ENCODE measurements at places on chromosomes 11 and 22.
A peak's percentile ranks its signal among the peaks of the same experiment; 100 is the strongest.

DNA sequence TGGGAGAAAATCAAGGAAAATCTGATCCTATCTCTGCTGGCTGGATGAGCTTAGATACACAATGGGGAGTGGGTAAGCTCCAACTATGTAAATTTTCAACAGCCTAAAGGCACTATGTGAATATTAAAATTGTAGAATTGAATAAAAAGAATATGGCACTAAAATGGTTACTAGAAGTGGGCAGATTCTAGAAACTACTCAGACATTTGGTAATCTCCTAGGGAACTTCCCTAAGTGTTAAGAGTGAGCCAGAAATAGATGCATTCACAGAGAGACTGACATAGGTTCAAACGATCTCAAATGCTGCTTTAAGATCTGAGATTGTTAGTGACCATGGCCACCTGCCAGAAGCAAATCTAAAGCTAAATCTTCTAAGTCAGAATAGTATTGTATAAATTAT lies 4.3 kb upstream of the OR52E1 start:
- DNase-seq = no peak

DNA sequence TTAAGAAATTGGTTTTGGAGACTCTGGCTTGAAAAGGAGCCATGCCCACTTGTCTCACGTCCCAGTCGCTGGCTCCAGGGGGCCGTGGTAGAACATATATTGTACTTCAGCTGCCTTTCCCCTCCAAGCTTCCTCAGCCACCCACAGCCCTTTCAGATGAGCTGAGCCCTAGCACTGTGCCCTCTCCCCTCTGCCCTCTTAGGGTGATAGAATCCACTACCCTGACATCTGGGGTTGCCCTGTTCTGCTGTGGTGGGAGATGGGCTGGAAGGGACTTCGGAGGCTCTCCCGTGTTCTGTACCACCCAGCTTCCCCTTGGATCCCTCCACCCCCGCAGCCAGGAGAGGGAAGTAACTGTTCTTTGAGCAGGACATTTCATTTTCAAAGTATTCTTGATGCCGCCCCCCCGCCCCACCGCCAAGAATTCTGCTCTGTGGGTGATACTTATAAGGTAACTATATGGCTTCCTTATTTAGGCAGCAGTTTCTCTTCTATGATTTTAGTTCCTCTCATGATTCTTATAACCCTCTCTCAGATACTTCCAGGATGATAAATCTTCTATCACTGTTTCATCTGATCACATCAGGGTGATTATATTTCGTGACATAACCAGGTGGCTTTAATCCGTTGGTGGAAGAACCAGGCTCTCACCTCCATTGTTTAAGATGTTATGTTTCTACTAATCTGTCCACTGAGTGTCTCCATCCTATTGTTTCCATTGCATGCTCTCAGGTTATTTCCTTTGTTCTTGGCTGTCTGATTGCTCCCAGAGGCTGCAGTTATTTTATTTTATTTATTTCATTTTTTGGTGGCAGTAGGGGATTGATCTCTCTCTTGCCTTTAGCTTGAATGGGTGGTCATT lies 24.1 kb downstream of the ZBTB16 start:
- DNase-seq = peak; percentile 15

DNA sequence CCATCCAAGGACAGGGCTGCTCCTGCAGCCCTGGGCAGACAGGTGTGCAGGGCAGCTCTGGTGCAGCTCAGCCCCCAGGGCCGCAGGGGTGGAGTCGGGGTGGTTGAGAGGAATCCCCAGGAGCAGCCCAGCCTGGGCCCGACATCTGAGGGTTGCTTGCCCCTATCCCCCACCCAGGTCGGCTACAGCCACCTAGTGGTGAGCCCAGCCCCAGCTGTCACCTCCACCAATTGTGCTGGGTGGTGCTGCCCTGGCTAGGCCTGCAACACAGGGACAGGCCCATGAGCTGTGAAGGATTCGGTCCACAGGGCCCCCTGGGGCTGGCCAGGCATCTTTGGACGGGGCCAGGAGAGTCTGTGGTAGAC lies 29.6 kb downstream of the RTN4R start:
- peak; percentile 93 for DNase-seq

DNA sequence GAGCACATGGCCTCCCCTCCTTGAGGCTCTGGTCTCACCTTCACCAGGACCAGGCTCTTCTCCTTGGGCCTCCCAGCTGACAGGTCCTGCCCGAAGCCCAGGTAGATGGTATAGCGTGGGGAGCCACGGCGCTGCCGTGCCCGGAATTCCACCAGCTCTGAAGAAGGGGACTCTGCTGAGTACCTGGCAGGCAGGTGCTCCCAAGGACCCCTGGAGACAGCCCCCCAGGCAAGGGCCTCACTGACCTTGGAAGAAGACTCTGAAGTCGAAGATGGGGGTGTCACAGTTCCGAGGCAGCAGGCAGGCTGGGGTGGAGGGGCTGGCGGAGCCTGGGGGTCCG lies 2.8 kb downstream of the IRF7 start:
- DNase-seq = no peak

- no peak for DNase-seq
These were observed 9.7 kb upstream of the STK33 start for GRCh38 chr11:8603696-8604077.

- no peak for DNase-seq
These were observed 23.1 kb downstream of the TTLL1 start for GRCh38 chr22:43066134-43066533.

- DNase-seq = no peak
These were observed 3.2 kb downstream of the AMOTL1 start for GRCh38 chr11:94771390-94771789.

DNA sequence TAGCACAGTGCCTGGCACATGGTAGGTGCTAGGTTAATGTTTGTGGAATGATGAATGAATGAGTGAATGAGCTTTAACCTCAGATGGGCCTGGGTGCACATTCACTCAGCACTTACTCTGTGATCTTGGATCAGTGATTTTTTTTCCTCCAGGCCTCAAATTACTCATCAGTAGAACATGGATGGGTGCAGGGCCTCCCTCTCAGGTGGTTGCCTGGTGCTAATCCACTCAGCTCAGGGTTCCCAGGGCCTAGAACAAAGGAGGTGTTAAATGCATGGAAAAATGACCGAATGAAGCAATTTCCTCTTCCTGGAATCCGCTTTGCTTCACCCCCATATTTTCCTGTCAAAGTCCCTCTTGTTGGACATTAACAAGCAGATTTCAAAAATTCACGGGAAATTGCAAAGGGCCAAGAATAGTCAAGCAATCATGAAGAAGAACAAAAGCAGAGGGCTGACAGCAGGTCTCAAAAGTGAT lies 93.5 kb downstream of the MYEOV start:
- no peak for DNase-seq

DNA sequence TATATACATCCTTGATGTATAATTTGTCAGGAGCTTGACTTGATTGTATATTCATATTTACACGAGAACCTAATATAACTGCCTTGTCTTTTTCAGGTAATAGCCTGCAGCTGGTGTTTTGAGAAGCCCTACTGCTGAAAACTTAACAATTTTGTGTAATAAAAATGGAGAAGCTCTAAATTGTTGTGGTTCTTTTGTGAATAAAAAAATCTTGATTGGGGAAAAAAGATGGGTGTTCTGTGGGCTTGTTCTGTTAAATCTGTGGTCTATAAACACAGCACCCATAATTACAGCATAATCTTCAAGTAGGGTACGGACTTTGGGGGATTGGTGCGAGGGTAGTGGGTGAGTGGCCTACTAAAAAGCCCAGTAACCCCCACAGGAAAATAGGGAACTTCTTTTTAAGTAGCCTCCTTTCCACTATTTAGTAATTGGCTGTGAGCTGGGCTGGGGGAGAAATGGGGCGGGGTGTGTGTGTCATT lies 7.5 kb downstream of the MALAT1 start:
- DNase-seq = no peak

DNA sequence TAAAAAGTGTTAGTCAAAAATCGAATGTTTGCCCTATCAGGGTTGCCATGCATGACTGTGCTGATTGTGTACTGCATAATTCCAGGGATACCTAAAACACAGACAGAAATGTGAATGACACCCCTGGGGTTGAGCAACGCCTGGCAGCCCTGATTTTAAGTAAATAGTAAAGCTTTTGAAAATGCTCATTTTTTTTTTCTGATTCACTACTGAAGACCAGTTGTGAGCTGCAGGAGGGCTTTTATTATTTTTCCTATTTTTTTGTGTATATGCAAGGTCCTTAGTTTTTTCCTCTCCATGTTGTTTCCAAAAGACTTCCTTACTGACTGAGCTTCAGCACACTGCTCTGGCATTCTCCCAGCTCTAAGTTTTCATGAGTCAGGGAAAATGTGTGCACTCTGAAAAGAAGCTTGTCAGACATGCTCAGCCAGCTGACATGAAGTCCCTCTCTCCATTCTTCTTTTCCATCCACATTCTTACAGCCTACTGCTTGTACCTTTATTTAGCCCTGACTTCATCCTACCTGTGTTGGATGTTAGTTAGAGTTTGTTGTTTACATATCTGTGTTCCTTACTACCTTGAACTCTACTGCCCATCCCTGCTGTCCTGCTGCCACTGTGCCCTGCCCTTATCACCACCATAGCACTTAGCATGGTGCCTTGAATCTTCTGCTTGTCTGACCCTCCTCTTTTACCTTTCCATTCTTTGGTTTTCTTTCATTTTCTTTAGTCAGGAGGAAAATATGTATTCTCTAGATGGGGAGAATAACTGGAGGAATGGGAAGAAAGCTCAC lies 79.5 kb downstream of the HORMAD2 start:
- DNase-seq = no peak

GRCh38 chr22:38435010-38435409 lies 20.0 kb downstream of the KCNJ4 start:
- DNase-seq = no peak

- DNase-seq = no peak
These were observed 13.3 kb upstream of the PHF21A start for GRCh38 chr11:46134540-46134939.

DNA sequence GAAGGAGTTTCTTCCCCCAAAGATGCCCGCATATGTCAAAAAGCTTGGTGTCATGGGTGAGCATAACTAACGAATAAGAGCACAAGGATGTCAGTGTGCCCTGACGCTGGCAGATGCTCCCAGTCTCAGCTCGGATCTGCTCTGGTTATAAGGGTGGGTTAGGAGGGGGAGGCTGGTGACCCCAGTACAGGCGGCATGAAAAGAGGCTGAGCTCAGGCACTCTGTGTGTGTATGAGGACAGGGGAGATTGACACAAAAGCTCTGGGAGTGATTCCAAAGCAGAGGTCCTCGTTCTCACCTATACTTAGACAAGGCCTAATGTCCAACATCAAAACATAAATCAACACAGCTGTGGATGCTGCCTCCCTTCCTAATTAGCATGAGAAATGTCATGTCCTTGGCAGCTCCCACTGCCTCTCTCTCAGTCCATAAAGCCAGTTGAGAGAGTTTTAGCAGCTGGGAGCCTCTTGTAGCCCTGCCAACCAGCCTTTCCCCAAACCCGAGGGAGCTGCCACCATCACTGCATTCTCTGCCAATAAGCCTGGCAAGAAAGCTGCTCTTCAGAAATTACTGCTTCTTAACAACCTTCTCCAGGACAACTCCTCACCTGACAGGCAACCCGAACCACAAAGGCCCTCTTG lies 59.8 kb downstream of the SC5D start:
- no peak for DNase-seq

GRCh38 chr11:117909611-117910382 lies 19.4 kb downstream of the TMPRSS13 start:
- no peak for DNase-seq

DNA sequence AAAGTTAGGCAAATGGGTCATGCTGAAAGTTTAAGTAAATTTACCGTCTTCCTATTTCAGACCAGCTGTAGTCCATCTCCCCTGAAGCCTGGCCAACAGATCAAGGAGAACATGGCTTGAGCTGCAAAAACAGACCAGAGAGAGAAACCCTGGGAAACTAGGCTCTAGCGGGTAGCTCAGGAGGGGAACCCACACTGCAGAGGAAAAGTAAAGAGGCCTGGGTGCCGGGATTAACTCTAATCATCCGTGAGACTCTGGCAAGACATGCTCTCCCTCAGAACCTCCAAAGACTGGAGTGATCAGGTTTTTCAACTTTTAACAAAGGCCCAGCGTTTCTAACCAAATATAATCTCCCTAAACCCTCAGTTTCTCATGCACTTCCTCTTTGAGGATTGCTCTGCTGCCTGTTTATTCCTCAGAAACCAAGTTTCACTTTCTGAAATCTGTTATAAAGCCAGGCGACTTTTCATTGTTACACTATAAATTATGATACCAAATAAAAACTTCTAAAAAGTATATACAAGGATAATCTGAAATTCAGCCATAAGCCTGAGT lies 67.5 kb downstream of the GAB2 start:
- DNase-seq = no peak

DNA sequence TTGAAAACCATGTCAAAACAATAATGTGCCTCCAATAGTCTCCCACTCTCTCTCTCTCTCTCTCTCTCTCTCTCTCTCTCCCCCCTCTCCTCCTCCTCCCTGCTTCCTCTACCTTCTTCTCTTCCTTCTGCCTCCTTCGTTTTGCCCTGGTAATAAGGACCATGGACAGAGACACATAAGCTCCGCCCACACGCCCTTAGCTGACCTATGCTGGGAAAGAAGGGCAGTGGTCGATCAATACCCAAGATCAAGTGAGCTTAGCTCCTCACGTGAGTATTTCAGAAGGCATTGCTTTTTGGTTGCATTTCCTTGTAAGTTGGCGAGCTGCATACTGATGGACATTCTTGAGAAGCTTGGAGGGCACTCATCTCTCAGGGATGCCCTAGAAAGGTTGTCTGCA lies 194.8 kb downstream of the MIAT start:
- no peak for DNase-seq

GRCh38 chr11:29962243-29962642 lies 54.6 kb downstream of the KCNA4 start:
- DNase-seq = no peak

DNA sequence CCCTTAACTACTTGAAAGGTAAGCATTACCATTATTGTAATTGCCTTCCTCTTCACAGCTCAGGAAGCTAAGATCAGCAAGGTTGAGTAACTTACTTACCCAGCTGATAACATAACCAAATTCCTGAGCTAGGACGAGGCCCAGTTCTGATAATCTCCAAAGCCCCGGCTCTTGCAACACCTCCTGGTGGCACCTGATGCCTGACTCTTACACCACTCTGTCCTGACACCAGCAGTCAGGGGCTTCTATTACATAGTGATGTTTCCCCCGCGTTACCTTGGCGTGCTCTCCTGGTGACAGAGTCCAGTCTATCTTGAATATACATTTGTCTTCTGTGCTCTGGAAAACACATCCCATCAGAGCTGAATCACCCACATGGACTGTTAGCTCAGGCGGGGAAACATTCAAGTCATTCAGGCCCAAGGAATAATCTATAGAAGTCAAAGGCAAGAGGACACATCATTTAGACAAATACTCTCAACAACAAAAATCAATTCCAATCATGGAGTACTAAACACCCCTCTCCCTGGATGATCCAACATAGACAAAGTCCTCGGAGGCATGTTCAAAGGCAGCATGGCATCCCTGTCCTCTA lies 12.6 kb downstream of the JAML start:
- DNase-seq = no peak

DNA sequence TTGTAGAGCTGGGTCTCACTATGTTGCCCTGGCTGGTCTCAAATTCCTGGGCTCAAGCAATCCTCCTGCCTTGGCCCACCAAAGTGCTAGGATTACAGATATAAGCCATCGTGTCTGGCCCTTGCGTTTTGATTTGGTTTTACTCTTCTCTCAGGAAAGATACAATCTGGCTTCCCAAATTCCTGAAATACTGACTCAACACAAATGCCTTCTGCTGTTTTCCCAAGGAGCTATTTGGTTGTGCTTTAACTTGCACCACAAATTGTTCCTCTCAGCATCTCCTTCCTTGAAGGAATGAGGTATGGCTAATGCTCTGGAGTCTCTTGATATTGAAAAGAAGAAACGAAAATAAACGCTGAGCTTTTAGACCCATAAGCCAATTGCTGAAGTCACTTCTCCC lies 110.0 kb upstream of the PAX6 start:
- no peak for DNase-seq

Data from GM13976 (cell line).